Fibroblast of lung (primary cell): ENCODE measurements at places on chromosomes 2 and 18. TPM values are rescaled to one million over a fixed set of nuclear protein-coding genes. Genes with fewer than 3 reads are reported as not detected.

GRCh38 chr2:168338803-168339437 lies 91.5 kb upstream of the STK39 start:
- no peak overlapping the region for H3K4me3 ChIP-seq
- no peaks in the 10 kb centered on the region for H3K27me3 ChIP-seq
- no peaks in the 10 kb centered on the region for H3K36me3 ChIP-seq

DNA sequence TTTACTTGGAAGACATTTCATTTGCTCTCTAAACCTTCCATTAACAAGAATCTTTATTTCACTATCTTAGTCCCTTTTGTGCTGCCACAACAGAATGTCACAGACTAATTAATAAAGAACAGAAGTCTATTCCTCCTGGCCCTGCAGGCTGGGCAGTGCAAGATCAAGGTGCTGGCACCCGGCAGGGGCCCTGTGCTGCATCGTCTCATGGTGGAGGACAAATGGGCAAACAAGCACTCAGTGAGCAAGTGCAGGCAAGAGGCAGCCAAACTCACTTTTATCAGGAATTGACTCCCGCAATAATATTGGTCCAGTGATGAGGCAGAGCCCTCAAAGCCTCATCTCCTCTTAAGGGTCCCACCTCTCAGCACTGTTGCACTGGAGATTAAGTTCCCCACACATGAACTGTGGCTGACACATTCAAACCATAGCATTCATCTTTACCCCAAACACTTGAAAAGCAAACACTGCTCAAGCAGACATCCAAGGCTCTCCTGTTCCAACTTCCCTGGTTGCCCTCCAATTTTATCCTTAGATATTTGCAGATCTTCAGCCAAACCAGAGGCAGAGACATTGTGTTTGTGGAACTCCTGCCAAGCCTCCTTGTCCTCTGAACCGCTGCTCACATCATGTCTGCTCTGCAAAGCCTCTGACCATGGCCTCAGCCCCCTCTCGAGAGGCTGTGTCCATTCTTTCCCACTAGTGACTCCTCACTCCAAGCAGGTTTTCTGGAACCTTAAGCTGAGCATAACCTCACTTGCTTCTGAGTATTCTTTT lies 404.4 kb upstream of the SOX11 start:
- DNase-seq, result peak; percentile 2
- H3K4me3 ChIP-seq, result no peak overlapping the region
- H3K4me1 ChIP-seq, result no peaks in the 10 kb centered on the region
- no peaks in the 10 kb centered on the region for H3K36me3 ChIP-seq
- H3K27ac ChIP-seq, result no peak overlapping the region
- H3K27me3 ChIP-seq, result no peaks in the 10 kb centered on the region

DNA sequence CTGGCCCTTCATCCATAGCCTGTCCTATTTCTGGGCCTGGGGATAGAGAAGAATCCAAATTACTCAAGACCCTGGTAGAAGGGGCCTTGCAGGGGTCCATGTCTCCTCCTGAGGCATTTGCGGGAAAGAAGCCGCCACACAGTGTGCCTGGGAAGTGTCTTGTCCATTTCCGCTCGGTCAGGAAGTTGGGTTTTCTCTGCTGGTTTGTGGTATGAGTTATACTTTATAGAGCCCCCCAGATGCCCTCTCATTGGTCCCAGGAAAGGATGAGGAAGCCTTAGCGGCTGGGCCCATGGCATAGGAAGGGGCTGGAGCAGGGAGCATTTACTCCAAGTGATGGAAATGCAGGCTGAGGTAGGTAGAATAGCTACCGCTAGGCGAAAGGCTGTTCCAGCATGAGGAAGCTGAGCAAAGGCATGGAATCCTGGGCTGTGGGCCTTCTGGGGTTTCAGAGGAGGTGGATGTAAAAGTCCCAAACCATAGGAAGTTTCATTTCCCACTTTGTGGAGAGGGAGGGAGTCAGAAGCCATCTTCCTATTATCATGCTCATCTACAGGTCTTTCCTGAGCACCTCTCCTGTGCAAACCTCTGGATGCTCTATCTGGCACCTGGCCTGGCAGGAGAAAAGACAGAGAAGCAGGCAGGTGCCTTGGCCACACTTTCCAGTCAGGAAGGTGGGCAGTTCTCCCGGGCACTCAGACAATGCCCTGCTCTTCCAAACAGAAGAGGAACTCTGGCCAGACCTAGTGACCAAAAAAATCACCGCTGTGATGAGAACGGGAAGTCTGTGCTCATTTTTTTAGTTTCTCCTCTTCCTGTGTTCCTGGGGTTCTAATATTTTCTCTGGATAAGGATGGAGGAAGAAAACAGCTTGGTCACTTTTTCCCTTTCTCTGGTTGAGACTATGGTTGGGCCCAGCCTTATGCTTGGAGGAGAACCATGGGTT lies 2.6 kb upstream of the CD207 start:
- no peak overlapping the region for H3K4me3 ChIP-seq
- H3K36me3 ChIP-seq, result no peaks in the 10 kb centered on the region
- no peaks in the 10 kb centered on the region for H3K27me3 ChIP-seq

GRCh38 chr18:53948991-53949390 lies 275.5 kb downstream of the MBD2 start:
- no peak for DNase-seq
- no peaks in the 10 kb centered on the region for H3K36me3 ChIP-seq
- H3K4me1 ChIP-seq, result no peaks in the 10 kb centered on the region
- no peaks in the 10 kb centered on the region for H3K27me3 ChIP-seq
- no peak overlapping the region for H3K4me3 ChIP-seq
- H3K27ac ChIP-seq, result no peak overlapping the region

DNA sequence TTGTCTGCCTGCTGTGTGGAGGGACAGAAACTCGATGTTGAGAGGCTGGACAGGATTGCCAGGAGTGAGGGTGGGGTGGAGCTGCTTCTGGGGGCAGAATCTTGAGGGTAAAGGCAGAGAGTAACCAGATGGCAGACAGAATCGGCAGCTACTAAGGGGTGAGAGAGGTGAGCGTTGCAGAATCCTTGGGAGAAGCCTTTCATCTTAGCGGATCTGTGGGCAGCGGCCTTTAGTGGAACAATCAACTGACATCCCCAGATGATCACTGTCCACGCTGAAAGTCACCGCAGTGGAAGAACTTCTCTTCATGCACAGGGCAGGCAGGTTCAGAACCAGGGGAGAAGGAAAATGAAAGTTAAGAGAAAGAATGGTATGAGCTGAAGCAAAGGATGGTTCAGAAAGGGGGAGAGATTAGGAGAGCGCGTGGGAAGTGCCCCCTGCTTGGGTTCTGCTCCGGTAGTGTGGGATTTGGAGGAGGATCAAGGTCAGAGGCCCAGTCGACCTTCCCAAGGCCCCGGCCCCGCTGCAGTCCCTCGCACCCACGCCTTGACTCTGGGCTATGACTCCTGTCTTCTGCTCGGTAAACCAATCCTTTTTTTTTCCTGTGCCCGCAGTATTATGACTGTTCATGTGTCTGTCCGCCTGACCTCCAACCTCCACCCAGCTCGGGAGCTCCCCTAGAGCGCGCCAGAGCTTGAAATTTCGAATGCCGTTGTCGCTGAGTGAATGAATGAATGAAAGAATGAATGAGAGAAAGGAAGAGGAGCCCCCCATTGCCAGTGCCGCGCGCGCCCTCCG lies 584 bp downstream of the BOLA3 start:
- H3K36me3 ChIP-seq, result peaks cover 2% of the 10 kb centered on the region
- peak; percentile 44 for DNase-seq
- peaks cover 7% of the 10 kb centered on the region for H3K4me1 ChIP-seq
- peak overlapping the region; percentile 27 for H3K27ac ChIP-seq
- peak overlapping the region; percentile 82 for H3K4me3 ChIP-seq
- no peaks in the 10 kb centered on the region for H3K27me3 ChIP-seq

DNA sequence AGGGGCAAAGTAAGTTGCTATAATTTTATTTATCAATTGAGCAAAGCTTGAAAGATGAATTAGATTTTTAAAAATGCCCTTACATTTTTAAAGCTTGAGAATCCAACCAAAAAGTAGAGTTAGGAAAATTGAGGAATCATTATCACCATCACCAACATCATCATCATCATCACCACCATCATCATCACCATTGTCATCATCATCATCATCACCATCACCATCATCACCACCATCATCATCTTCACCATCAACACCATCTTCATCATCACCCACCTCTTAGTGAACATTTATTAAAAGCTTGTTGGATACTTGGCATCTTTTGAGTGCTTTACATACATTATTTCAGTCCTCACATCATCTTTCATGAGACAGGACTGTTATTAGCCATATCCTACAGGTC lies 504.4 kb upstream of the TNP1 start:
- H3K4me3 ChIP-seq, result no peak overlapping the region
- H3K36me3 ChIP-seq, result no peaks in the 10 kb centered on the region
- no peak overlapping the region for H3K27ac ChIP-seq

DNA sequence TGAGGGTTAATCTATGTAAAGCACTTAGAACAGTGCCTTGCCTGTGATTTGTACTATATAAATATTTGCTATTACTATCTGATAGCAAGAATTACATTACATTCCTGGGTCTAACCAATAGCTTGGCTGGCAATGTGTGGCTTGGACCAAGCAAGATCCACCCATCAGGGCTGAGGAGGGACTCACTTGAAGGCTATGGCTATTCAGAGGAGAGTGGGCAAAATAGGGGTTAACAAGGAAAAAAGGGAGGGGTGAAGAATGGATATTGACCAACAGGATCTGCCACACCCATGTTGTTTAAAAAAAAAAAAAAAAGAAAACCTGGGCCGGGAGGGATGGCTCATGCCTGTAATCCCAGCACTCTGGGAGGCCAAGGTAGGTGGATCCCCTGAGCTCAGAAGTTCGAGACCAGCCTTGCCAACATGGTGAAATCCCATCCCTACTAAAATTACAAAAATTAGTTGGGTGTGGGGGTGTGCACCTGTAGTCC lies 20.0 kb upstream of the TMBIM1 start:
- H3K27me3 ChIP-seq, result no peaks in the 10 kb centered on the region
- no peaks in the 10 kb centered on the region for H3K4me1 ChIP-seq
- no peaks in the 10 kb centered on the region for H3K36me3 ChIP-seq
- no peak overlapping the region for H3K4me3 ChIP-seq

GRCh38 chr2:60925994-60926740 lies 44.8 kb downstream of the REL start:
- H3K4me1 ChIP-seq, result peaks cover 3% of the 10 kb centered on the region
- no peaks in the 10 kb centered on the region for H3K27me3 ChIP-seq
- H3K27ac ChIP-seq, result no peak overlapping the region
- H3K36me3 ChIP-seq, result no peaks in the 10 kb centered on the region

GRCh38 chr2:21043744-21044532 lies at the start of gene APOB:
APOB (minus strand) TSS chr2:21044073; CDS start chr2:21043945, 128 bp downstream.
- H3K4me3 ChIP-seq, result no peak within 1 kb of the TSS
- no peak for DNase-seq
- H3K27me3 ChIP-seq, result no peaks in the 10 kb centered on the region
- H3K27ac ChIP-seq, result no peak within 1 kb of the TSS
- no peaks in the 10 kb centered on the region for H3K4me1 ChIP-seq

- no peak for DNase-seq
- no peaks in the 10 kb centered on the region for H3K36me3 ChIP-seq
- H3K4me3 ChIP-seq, result no peak overlapping the region
- H3K27me3 ChIP-seq, result no peaks in the 10 kb centered on the region
Observed at GRCh38 chr2:224626735-224627134, 41.6 kb upstream of the CUL3 start.

DNA sequence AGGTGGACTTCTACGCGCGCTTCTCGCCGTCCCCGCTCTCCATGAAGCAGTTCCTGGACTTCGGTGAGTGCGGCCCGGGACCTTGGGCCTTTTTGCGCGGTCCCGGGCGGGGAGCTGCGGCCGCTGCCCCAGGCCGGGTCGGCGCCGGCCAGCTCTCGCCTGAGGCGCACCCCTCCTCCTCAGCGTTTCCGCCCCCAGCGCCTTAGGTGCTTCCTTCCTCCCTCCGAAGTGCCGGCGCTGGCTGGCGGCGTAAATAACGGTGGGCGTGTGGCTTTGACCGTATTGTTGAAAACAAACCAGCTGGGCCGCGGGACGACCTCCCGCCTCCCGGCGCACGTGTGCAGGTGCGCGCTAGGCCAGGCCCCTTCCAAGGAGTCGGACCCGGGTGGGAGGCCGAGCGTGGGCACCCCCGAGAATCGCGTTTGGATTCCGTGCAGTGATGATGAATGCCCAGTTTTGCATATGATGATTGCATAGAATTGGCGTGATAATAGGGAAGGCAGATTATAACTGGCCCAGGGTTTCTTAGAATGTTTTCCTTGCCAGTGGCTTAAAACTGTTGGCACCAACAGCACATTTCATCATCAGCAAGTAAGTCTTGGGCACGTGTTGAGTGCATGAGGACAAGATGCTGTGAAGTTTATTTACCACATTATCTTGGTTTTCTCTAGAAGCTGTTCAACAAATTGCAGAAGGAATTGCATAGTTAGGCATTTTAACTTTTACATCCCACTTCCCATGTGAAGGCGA lies 569 bp downstream of the PDK1 start:
- H3K27me3 ChIP-seq, result no peaks in the 10 kb centered on the region
- H3K36me3 ChIP-seq, result no peaks in the 10 kb centered on the region
- H3K27ac ChIP-seq, result peak overlapping the region; percentile 97
- H3K4me1 ChIP-seq, result peaks cover 2% of the 10 kb centered on the region

DNA sequence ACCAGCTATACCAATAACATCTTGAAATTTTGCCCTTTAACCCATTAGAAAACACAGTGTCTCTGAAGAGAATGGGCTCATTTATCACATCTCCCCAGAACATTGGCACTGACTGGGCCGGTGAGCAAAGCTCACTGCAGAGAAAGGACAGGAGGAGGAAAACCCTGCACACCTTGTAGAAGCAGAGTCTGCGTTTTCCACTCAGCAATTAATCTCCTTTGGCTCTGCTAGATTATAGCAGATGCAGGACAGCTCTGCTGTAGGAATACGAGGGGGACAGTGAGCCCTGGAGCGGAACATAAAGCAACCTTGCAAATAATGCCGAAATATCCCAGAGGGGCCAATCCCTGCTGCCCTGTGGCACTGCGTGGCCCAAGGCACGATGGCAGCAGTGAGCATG lies 113.9 kb downstream of the TSN start:
- H3K27ac ChIP-seq, result no peak overlapping the region
- peaks cover 2% of the 10 kb centered on the region for H3K4me1 ChIP-seq
- H3K4me3 ChIP-seq, result no peak overlapping the region
- no peaks in the 10 kb centered on the region for H3K36me3 ChIP-seq

- no peak overlapping the region for H3K27ac ChIP-seq
- H3K4me3 ChIP-seq, result peak overlapping the region; percentile 5
Observed at GRCh38 chr2:60934165-60934722, 52.9 kb downstream of the REL start.

DNA sequence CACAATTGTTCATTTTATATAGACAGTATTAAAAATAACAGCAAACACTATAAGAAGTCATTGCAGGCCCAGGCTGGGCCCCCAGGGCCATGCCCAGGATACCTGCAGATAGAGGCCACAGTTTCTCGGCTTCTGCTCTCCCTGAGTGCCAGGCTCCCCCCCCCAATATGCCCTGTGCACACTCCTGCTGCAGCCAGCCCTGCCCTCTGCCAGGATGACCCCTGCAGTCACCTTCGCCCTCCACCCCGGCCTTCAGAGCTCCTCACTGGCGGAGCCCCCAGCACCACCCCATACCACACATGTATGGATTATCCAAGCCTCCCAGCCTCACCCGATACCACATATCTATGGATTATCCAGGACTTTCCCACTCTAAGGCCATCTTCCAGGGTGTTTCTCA lies 104.5 kb downstream of the TPO start:
- H3K27me3 ChIP-seq, result no peaks in the 10 kb centered on the region
- no peak overlapping the region for H3K27ac ChIP-seq
- DNase-seq, result no peak
- no peaks in the 10 kb centered on the region for H3K36me3 ChIP-seq

RNF152 gene
- 15.2 and 24.4 TPM in 2 replicates for total RNA-seq

SLC40A1 gene
- total RNA-seq, result 91.9 and 97.4 TPM in 2 replicates

PMS1 gene
- total RNA-seq, result 34.2 and 41.0 TPM in 2 replicates

PRSS56 gene
- not detected in 2 replicates for total RNA-seq
